NCI-H2081 treated with DMSO at 0.1 percent for 48 hours (cell line): ENCODE measurements at places on chromosomes 16 and 17.
A peak's percentile ranks its signal among the peaks of the same experiment; 100 is the strongest.

GRCh38 chr16:85303354-85303883, 191.1 kb upstream of the CIBAR2 start:
- no peak for DNase-seq

DNA sequence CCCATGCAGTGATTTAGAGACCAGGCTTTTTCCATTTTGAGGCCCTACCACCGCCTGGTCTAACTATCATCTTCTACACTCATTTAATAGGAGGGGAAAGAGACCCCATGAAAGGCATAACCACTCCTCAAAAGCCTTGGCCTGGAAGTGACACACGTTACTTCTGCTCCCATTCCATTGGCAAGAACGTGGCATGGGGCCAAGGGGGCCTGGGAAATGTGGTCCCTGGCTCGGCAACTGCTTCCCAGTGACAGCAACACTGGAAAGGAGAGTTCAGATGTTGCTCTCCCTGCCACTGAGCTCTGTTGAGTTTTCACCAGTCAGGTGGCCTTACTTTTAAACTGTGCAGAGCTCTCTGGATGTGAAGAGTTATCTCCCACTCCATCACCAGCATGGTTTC, 45.2 kb upstream of the MAP3K14 start:
- DNase-seq = no peak

- no peak for DNase-seq
These were observed 1.5 kb upstream of the KRTAP3-1 start for GRCh38 chr17:41010441-41010840.

DNA sequence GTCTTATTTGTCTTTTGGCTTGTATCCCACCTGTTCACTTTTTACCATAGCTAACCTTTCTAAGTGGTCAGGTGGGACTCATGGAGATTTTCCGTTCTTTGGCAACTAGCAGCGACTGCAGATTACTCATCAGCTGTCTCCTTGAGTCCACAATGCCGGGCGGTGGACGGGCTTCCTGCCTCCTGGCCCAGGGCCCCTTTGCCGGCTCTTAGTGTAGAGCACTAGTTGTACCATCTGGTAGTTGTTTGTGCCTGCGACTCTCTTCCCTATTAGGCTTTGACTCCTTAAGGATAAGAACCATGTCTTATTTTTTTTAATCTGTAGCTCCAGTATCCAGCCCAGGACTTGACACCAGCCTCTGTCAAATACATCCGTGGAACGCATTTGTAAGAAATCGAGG, 399.9 kb downstream of the WWOX start:
- no peak for DNase-seq

DNA sequence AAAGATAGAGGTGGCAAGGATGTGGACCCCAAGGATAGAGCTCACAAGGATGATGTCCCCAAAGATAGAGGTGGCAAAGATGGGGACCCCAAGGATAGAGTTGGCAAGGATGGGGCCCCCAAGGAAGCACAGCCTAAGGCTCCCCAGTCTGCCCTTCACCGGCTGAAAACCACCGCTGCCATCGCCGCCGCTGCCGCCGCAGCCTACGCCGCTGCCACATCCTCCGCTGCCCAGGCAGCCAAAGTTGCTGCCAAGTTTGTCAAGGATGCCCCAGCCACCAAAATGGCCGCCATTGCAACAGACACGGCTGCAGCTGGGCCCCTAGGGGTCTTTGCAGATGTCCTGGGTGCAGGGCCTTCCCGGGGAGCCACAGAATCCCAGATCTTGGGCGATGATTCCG, 19.9 kb downstream of the C16orf96 start:
- no peak for DNase-seq

DNA sequence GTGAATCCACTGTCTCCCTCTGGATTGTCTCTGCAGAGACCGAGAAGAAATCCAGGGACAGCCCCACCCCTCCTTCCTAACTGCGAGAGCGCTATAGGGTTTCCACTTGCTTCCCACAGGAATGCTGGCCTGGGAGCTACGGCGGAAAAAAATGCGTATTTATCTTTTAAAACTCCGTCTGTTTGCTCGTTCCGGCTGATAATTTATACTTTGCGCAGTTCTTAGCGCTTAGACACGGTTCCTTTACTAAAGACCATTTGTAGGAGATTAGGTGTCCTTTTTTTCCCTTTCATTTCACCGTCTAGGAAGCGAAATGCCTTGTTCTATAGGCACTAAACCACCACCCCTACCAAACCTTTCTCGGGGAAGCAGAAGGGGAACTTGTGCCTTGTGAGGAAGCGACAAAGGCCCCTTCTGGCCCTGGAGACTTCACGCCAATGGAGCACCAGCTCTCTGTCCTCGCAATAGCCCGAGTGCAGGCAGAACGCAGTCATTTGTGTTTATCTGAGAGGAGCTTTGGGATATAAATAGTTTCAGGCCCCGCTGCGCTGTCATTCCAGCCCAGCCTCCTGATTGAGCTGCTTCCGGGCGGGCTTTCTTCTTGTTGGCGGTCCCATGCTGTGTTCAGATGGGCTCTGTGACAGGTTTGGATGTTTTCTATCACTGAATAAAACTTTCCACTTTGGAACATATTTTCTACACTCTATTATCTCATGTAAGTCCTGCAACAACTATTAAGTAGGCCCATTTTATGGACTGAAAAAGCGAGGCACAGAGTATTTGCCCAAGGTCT, 791 bp upstream of the SUPT4H1 start:
- no peak for DNase-seq

- DNase-seq = no peak
These were observed 2.6 kb upstream of the KRT35 start for GRCh38 chr17:41483531-41483930.

DNA sequence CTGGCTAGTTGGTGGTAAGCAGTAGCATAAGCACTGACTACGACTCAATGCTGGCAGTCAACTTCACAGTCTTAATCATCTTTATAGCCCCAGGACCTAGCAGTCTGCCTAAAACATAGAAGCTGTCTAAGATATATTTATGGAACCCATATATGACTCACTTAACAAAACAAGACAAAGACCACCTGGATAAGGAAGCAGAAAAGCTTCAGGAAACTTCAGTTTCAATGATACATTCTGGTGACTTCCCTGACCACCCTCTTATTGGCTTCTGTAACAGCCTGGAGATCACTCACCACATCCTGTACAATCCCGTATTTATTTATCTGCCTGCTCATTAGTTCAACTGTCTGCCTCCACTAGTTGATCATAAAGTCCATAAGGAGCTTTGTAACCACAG, 95.5 kb downstream of the PMP22 start:
- no peak for DNase-seq

DNA sequence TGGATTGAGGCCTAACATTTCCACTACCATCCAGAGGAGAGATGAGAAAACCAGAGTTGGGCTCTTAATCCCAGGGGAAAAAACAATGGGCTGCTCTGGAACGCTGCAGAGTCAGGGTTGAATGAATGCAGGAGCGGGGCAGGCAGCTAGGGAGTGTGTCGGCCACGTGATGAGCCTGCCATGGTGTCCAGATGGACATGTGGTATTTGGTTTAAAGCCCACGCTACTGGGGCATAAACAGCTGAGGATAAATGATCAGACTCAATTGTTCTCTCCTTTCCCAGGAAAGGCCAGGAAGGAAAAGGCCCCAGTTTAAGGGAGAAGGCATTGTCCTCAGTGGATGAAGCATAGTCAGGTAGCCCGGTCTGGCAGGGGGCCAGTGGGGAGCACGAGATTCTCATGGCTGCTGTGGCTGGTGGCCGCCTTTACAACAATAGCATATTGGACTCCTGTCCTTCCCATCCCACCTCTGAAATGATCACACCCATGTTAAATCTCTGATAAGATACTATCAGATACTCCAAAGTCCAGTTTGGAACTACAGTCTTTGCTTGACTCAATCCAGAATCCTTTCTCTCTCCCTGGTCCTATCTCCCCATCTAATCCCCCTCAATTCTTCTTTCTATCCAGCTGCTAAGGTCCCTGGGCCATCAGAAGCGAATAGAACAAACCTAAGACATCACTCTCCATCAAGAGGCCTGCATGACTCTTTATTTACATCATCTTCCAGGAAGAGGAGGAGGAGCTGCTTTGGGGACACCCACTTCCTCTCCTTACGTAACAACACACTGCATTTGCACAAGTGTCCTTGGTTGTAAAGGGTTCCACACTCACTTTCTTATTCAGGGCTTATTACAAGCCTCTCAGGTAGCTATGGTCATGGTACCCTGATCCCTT, 20.4 kb downstream of the CA4 start:
- DNase-seq = no peak

DNA sequence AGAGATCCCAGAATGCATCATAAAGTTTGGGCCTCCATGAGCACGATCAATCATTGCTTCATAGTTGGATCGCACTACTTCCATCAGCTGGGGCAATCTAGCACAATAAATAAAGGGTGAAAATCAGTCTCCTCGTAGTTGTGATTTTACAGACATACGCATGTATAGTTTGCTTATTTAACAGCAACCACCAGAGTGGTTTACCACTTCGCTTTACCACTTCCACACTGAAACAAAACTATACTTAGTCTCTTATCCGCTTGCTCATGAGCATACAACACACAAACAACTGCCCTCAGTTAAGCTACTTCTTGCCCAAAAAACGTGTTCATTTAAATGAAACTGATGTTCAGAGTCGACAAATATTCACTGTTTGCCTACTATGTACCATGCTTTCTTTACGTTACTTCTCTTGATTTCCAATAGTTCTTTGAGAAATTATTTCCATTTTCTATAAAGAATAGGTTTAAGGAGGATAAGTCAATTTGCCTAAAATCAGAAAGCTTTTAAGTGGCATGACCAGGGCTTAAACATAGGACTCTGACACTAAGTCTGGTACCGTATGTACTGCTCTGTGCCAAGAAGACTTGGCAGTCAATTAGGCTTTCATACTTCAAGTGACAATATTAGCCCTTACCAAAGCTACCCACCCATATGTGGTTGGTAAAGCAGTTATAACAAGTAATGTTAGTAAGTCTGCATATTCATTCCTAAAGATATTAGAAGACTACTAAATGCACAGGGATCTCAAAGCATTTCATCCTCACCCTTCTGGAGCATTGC, 22.0 kb downstream of the SETD6 start:
- DNase-seq = no peak

DNA sequence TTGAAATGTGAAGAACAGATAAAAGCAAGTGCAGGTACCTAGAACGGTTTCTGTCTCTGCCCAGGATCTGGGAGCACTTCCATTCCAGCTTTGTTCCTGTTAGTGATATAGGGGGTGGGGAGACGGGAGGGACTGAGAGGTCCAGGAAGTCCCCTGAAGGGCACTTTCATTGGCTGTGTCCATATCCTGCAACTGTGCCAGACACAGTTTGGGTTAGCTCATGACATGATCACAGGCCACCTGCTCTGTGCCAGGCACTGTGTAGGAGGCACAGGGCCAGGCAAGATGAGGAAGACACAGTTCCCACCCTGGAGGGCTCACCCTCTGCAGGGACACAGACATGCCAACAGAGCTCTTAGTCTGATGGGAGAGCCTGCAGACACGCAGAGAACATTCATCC, 7.9 kb downstream of the CBLN1 start:
- no peak for DNase-seq

DNA sequence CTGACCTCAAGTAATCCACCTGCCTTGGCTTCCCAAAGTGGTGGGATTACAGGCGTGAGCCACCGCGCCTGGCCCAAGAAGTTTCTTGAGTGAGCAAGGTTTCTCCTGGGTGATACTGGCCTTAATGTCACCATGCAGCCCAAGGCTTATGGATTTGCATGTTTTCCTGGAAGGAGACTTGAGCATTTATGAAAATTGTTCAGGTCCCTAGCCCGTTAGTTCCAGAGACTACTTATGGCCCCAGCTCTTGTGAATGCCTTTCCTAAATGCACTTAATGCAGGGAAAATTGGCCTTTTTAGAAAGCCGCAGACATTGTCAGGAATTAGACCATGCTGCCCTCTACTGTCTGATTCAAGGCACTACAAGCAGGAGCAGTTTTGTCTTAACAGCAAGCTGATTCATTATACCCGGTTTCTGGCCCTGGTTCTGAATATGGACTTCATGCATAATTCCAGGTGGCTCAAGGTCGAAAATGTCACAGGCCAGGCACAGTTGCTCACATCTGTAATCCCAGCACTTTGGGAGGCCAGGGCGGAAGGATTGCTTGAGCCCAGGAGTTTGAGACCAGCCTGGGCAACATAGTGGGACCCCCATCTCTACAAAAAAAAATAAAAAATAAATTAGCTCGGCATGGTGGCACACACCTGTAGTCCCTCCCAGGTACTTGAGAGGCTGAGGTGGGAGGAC, 91.3 kb downstream of the SNX29 start:
- DNase-seq = peak; percentile 20

GRCh38 chr17:43803758-43804157, 23.5 kb downstream of the CFAP97D1 start:
- DNase-seq = no peak

DNA sequence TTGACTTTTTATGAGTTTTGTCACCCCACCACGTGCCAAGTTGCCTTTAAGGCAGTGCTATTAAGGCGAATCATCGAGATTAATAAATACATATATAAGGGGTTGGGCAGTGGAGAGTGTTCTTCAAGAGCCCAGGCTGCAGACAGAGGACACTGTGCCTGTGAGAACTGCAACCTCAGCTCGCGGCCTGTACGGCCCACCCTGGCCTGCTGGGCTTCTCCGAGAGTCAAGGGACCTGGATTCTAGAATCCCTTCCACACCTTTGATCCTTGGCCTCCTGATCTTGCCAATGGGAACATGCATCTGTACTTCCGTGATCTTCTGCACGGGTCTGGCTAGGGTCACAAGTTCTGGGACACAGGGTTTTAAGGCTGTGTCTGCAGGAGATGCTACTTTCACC, 54.5 kb downstream of the IRX5 start:
- no peak for DNase-seq

GRCh38 chr17:39400547-39401411, 647 bp downstream of the FBXL20 start:
- DNase-seq = no peak

DNA sequence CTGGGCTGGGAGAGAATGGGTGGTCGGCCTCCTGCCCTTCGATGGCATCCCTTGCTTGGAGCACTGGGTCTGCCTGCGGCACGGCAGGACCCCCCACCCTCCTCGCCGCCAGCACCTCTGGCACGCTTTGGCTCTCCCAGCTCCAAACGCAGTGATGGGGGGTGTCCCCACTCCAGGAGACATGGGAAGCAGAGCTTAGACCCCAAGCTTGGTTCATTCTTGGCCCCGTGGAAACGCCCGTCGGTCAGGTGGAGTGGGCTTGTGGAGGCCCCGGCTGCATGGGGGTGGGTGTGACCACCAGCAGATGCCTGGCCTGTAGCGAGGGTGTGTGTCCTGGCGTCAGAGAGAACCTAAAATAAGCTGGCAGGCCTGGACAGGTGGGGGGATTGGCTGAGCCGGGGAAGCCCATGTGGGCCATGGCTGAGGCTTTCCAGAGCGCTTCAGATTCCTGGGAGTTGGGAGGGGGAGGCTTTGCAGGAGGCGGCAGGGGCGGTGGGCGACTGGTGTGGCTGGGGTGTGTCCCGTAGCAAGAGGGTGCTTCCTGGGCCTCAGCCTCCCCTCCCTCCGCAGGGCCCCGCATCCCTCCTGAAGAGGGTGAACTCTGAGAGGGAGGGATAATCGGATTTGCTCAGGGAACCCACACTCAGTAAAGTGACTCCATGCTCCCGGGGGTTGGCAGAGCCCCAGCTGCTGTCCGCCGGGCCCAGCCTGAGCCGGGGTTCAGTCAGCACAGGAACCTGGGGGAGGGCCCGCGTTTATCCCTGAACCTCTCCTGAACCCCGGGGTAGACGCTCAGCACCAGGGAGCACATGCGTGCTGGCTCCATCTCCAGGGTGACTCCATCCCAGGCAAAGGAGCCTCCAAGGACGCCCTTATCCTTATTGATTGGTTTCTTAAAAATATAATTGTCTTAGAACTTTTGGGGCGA, 3.4 kb downstream of the CACNA1H start:
- DNase-seq = no peak

GRCh38 chr16:84088695-84089395, 27.9 kb downstream of the MBTPS1 start:
- DNase-seq = no peak
